ENCODE measurements at places on chromosomes 7 and 10. TPM values are rescaled to one million over a fixed set of nuclear protein-coding genes. Genes with fewer than 3 reads are reported as not detected.

MEOX2 gene
- total RNA-seq, result not detected

CYP2C8 gene
- not detected for total RNA-seq

LEP gene
- 0.24 TPM for total RNA-seq

DDC gene
- total RNA-seq, result not detected

ADAMTS14 gene
- total RNA-seq, result not detected

EPO gene
- not detected for total RNA-seq

ITGB8 gene
- total RNA-seq, result 24.9 TPM

CDH23 gene
- total RNA-seq, result not detected
